Activated CD4-positive, alpha-beta T cell treated with anti-CD3 and anti-CD28 coated beads, Interleukin-2, amount 50 U/mL, for 24 hours (primary cell): ENCODE measurements at places on chromosomes 6 and 20.

DNA sequence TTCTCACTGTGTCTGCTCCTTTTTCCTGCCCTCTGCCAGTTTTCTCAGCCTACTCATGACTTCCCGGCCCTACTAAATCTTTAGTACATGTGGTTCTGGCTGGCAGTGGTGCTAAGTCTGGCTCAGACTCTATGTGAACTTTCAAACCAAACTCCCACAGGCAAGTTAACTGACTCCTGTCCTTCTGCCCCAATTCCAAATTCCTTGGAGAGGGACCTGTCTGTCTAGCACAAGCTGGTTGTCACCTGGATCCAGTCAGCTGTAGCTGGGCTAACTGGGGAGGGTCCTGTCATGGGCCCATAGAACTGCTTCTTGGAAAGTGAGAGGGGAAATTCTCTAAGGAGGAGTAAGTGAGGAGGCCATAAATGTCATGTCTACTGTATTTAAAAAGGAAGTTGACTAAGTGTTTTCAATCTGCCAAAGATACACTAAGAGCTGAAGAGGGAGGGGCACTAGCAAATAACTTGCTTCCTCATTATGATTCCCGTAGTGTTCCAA lies 240.1 kb downstream of the KCNQ5 start:
- no peak for DNase-seq

DNA sequence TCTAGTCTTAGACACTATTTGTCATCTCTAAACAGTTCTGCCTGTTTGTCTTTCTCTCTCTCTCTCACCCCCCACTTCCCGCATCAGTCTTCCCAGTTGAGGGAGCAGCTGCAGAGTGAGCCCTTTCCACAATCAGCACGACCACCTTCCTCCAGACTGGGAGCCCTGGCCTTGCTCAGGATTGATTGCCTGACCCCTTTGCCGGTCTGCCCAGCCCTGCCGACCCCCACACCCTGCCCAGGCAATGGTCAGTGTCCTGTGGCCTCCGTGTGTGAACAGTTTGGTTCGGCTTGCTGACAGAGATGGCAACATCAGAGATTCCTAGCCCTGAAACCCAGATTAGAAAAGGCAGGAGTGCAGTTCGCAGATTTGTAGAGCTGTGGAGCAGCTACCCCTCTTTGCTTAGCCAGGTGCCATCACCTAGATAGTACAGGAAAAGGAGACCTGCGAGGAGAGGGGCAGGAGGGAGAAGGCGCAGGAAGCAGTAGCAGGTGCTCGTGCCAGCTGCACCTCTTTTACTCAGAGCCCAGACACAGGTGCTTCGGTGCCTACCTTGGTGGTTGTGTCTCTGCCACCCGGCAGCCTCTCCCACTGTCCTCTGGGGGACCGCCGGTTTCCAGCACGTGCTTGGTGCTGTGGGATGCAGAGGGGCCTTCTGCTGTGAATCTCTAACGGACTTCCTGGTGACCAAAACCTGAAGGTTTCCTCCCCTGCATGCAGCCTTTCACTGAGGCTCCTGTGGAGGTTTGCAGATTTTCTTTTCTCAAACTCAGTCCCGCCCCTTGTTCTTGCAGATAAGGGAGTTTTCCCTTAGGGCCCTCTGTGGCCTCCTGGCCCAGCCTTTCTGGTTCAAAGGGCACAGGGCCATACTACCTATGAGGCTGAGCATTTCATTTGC lies 92.4 kb downstream of the SCML4 start:
- no peak for DNase-seq

DNA sequence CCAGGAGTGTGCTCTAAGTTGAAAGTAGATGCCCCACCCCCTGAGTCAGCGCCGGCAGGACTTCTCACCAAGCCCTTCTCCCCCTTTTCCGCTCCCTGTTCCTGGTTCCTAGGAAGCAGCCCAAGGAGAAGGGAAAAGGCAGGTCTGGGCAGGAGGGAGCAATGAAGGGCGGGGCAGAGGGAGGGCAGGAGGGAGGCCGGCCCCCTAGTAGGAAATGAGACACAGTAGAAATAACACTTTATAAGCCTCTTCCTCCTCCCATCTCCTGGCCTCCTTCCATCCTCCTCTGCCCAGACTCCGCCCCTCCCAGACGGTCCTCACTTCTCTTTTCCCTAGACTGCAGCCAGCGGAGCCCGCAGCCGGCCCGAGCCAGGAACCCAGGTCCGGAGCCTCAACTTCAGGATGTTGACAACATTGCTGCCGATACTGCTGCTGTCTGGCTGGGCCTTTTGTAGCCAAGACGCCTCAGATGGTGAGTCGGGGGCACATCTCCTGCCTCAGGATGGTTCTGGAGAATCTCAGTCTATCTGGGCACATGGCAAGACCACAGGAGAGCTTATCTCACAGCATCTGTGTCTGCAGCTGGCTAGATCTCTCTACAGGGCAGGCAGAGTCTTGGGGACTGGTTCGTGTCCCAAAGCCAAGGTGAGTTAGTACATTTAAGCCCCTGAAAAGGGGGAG lies at the start of gene PROCR:
Gene PROCR (plus strand): TSS at position 320 of the 681 bp plus-strand sequence. CDS start 83 bp downstream, at position 403.
- DNase-seq, result no peak

GRCh38 chr20:12203981-12204380 lies 286.3 kb downstream of the BTBD3 start:
- no peak for DNase-seq

DNA sequence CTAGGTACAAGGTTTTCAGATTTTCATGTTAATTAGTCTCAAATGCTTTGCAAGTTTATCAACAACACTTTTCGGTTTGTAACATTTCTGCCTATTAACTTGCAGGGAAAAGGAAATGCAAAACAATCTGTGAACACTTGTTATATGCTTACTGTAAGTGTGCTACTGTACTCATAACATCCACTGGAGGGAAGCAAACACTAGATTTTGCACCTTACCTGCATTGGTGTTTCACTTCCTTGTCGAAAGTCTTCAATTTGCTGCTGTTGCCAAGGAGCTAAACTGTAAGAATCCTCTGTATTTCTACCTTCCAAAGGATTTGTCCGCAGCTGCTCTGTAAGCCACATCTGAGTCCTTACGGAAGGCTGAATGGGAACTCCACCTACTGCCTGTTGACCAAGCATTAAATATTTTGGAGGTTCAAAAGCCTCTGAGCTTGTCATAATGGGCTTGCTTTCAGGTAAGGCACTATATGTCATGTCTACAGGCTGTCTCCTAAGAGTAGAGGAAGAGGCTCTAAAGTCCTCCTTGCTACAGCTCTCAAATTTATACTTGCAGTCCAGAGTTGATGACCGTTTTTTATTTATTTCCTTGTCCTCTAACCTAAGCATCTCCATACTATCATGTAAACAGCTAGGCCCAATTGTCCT lies 17.3 kb downstream of the PLN start:
- peak; percentile 21 for DNase-seq

- DNase-seq, result no peak
Measured at GRCh38 chr6:138765896-138766655, 7.5 kb upstream of the CCDC28A start.

GRCh38 chr6:130730600-130730999 lies 96.6 kb upstream of the SMLR1 start:
- no peak for DNase-seq

DNA sequence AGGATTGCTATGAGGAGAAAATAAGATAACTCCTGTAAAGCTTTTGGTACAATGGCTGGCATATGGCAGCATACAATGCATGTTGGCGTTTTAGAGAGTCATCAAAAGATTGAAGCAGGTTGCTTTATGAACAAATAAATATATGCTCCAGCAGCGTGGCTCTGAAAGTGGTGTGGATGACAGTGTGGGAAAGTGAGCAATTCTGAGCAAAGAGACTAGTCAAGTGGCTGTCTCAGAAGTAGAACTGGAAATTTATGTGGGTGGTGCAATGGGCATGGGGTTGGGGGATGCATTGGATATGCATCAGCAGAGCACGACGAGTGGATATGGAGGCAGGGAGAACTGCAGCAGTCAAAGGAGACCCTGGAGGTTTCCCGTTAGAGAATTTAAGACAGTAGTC lies 66.2 kb upstream of the PHACTR2 start:
- no peak for DNase-seq

DNA sequence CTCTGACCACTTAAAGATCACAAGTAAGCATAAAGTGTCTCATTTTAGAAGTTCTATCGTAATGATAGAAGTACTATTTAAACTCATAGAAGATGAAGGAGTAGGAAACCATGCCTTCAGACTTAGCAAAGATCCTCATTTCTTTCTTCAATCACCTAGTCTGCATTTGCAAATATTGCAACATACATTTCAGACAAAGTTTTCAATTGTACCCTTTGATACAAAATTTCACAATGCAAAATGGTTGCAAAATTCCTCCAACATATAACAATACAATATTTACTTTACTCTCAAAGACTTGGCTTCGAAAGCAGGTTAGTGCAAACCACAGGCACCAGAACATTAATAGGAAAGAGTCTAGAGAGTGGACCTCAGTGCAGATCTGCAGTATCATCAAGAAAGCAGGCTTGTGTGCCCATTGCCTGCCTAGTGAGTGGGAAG lies 16.1 kb upstream of the ROS1 start:
- DNase-seq, result no peak

GRCh38 chr6:82874867-82875266 lies 190.8 kb downstream of the UBE3D start:
- DNase-seq, result no peak

- no peak for DNase-seq
Measured at GRCh38 chr20:37390891-37391525, 45.1 kb downstream of the SRC start.

DNA sequence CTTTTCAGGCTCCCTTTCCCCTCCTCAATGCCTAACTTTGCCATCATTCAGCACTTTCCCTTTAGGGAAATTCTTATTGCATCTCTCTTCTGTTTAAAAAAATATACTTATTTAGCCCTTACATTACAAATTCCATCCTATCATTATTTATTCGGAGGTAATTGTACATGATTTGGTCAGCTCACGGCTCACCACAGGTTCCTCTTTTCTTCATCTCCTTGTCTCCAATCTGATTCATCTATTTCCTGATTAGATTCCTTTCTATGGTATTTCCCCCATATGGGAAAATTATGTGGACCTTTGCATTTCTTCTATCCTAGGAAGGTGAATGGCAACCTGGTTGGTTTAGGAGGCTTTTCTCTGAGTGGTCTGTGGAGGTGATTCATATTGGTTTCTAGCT lies 12.9 kb upstream of the EMILIN3 start:
- DNase-seq, result no peak

GRCh38 chr20:23587631-23588030 lies 18.1 kb downstream of the CST9 start:
- DNase-seq, result no peak

DNA sequence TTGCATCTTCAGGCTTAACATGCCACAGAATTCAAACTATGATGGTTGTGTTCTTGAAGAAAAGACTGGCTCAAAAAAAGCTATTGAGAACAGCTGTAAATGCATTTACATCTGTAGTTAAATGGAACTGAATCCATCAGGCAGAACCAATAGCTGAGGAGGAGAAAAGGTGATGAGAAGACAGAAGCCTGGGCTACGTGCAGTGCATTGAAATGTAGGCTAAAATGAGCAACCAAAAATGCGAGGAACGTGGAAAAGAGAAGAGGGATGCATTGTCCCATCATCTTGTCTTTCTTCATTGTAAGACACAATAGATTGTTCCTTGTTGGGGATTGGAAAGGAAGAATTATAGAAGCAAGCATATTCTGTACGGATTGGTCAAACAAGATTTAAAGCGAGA lies 13.8 kb upstream of the HDDC2 start:
- DNase-seq, result no peak

GRCh38 chr6:46513533-46513932 lies 22.3 kb upstream of the RCAN2 start:
- no peak for DNase-seq

DNA sequence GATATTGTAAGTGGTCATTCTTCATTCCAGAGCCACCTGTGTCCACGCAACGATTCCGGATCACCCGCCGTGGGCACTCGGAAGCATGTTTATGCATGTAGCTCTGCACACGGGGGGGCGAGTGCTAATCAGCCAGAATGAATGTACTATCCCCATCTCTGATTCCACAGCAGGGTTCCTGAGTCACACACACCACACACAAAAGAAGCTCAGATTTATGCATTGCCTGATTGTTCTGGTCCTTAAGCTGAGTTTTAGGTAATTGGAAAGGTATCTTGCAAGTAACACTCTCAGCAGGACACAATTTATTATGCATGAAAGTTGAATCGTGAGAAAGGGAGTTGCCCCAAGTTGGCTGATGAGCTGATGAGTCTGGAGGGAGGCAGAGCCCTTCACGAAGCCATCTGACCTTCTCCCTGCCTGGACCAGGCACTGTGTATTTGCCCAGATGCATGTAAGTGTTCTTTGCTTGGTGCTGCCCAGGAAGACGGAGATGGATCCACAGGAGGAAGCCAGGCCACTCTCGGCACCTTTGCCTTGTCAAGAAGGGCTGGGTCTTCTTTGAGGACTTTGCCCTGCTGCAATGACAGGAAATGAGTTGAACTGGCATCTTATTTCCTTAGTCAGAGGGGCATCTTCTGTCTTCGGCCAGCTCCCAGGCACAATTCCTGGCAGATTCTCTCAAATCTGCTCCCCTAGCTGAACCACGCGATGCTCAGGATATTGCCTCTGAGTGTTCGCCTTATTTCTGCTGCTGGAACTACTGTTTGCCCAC lies 141.1 kb downstream of the SYNDIG1 start:
- no peak for DNase-seq

GRCh38 chr6:14452567-14453527 lies 335.3 kb downstream of the CD83 start:
- no peak for DNase-seq

DNA sequence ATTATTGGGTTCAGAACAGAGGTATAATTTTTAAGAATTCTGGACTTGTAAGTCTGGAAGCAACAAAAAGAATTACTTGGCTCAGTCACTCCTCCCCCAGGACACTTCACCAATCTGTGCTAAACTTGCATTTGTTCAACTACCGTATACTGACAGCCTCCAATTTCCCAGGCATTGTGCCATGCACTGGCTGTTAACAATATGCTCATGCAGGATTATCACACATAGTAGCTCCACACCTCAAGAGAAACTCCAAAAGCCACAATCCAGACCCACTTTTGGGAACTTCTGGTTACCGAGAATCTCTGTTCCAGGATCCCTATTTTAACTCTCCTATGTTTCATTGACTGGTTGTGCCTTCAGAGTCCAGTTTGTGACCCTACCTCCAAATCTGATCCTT lies 7.7 kb downstream of the ADGRF1 start:
- DNase-seq, result no peak

DNA sequence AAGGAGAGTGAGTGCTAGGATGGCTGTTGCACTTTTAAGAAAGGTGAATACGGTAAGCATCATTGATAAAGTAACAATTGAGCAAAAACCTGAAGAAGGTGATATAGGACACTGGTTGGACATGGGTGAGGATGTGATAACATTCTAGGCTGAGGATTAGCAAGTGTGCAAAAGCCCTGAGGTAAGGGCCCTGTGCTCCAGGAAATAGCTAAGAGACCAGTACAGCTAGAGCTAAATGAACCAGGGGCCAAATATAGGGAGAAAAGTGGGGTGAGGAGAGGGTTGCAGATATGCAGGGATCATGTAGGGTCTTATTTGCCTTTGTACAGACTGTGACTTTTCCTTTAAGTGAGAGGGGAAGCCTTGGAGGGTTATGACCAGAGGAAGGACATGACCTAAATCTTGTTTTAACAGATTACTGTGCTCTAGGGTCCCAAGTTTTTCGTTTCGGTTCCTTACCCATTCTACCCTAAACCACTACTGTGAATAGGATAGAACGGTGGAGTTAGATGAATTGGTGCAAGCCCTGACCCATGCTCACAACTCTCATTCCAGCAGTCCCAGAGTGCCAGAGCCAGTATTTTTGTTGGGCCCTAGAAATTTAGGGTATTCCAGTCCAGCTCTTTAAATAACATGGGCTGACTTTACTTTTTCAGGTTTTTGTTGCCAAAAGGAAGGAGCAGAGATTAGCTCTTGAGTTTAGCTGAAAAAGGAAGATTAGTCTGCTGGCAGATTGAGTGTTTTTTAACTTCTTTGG lies 10.7 kb downstream of the MAPK14 start:
- DNase-seq, result no peak

GRCh38 chr20:43949741-43950618 lies 35.3 kb downstream of the TOX2 start:
- DNase-seq, result peak; percentile 41
